ENCODE measurements at places on chromosomes 12 and 14.

DNA sequence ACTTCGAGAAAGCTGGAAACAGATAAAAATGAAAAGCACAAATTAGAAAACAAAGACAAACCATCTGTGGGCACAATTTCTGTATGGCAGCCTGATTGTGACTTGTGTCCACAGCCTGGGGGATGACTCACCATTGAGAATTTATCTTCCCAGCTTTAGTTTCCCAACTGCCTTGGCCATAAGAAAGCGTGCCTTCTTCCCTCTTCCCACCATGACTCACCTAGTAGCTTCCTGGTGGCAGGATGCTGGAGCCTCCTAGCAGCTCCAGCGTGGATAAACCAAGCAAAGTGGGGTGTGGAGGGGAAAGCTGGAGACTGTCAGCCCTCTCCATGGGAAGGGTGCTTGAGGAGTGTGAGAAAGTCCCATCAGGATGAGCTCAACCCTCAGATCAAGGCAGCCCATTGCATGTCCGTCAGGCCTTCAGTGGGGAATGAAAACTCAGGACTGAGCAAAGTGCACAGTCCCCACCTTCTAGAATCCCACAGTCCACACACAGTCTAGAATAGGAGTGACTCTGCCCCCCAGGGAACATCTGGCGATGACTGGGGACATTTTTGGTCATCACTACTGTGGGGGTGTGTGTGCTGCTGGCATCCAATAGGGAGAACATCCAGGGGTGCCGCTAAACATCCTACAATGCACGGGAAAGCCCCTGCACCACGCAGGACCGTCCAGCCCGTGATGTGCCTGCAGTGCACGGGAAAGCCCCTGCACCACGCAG, 22.4 kb upstream of the SERPINA6 start:
- DNase-seq: no peak

GRCh38 chr12:2498964-2499500, 295.7 kb upstream of the FKBP4 start:
- no peak for DNase-seq

DNA sequence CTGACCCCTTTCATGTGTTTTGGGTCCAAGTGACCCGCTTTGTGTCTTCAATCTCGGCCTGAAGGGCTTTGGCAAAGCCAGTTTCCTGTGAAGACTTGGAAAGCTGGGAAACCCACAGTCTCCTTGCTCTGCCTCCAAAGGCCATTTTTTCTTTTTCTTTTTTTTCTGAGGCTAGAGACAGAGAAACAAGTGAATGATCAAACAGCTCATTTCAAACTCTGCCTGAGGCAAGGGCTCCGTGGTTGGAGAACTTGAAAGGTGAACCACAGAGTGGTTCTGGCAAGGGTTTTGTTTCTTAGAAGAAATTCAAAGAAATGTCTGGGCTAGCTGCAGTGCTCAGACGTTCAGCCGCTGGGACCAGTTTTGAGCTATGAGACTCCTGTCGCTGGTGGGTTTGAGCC, 62.7 kb downstream of the ERH start:
- no peak for DNase-seq

- no peak for DNase-seq
Measured at GRCh38 chr14:76194327-76194726, 42.6 kb downstream of the GPATCH2L start.

GRCh38 chr12:55708695-55709233, 1.1 kb upstream of the ITGA7 start:
- no peak for DNase-seq

- DNase-seq: no peak
Measured at GRCh38 chr12:9001233-9001632, 11.9 kb downstream of the KLRG1 start.

DNA sequence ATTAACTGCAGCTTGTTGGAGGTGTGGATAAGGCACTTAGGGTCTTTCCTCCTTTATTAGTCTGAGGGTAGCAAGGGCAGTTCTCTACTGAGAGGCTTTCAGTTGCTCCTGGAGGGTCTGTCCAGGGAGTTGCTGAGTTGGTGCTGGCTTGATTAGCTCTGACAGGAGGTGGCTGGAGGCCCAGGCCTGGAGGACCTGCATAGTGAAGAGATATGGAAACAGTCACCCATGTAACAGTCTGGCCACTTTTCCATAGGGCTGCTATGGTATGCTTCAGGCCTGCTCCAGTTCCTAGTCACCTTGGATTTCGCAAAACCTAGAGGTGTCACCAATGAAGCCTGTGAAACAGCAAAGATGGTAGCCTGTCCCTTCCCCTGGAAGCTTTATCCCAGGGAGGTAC, 143.3 kb upstream of the SLC38A2 start:
- DNase-seq: no peak

GRCh38 chr14:58870961-58871360, 233.2 kb downstream of the DACT1 start:
- DNase-seq: no peak

DNA sequence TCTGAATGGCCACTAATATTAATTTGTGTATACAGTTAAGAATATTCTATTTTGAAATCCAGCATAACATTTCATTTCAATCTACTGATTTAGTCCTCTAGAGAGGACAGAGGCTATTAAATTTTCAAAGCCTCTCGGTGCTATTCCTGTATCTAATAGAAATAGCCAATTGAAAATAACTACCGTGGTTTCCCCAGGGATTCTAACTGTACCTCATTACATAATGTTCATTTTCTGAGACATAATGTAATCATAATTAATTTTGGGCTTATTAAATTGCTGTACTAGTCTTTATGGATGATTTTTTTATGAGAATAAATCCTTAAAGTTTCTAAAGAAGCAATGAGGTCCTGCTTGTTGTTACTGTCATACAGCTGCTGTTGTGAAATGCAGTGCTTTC, 38.6 kb upstream of the ACSS3 start:
- no peak for DNase-seq

DNA sequence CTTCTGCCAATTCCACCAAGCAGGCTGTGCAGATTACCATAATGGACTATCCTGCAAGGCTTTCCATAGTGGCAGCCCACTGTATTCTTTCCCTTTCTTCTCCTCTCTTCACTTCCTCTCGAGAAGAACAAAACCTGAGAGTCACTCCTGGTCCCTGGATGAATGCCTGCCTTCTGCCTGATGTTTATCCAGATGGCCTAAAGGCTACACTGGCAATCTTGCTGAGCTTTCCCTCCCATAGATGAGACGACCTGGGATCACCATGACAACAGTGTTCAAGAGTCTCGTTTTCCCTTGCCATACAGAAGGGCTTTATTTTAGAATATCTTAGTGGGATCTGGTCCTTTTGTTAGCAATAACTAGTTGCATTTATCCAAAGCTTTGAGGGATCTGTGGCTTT, 142.3 kb downstream of the RTN1 start:
- no peak for DNase-seq

- no peak for DNase-seq
Measured at GRCh38 chr12:65791400-65791799, 32.9 kb upstream of the HMGA2 start.

DNA sequence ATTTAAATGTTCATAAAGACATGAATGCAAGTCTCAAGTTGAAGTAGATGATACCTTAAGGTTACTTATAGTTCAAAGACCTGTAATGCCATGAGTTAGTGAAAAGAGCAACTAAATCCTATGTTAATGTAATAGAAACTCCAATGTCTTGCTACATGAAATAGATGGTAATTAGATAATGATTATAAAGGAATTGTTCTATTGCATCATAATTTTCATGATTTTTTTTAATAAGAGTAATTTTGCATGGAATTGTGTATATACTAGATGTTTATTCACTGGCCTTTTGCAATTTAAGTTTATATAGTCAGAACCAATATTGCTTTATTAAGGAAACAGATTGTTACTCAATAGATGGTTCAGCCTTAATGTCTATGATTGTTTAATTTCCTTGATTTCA, 115.5 kb upstream of the SYT10 start:
- no peak for DNase-seq

- no peak for DNase-seq
Measured at GRCh38 chr14:99566009-99566389, 38.0 kb downstream of the CCDC85C start.

DNA sequence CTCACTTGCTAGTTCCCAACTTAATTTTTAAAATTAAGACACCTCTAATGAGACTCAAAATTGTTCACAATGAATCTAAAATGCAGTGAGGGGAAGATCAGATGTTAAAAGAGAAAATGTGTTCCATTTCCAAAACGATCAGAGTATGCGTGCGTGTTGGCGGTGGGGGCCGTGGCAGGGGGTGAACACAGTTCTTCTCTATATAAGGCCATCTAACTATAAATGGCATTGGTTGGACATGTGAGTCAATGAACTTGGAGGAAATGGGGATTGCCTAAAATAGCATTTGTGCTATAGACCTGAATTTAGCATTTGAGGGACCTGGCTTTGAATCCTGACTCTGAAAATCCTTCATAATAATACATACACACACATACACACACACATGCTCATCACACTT, 149.4 kb downstream of the FOXN3 start:
- DNase-seq: no peak

Measured in stimulated activated CD4-positive, alpha-beta T cell treated with anti-CD3 and anti-CD28 coated beads, TNF-alpha, amount 100 ng/mL, for 48 hours (primary cell).